Activated CD4-positive, alpha-beta T cell treated with anti-CD3 and anti-CD28 coated beads for 1 hour (primary cell): ENCODE measurements at places on chromosomes 1 and 21.

GRCh38 chr21:41217671-41218385 lies 49.9 kb downstream of the BACE2 start:
- no peak for DNase-seq

GRCh38 chr1:218926631-218927030 lies 247.0 kb upstream of the LYPLAL1 start:
- DNase-seq = no peak

DNA sequence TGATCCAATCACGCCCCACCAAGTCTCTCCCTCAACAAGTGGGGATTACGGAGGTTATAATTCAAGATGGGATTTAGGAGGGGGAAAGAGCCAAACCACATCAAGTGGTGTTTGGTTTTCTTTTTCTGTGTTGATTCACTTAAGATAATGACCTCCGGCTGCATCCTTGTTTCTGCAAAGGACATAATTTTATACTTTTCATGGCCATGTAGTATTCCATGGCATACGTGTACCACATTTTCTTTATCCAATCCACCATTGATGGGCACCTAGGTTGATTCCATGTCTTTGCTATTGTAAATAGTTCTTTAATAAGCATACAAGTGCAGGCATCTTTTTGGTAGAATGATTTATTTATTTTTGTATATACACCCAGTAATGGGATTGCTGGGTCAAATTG lies 162.5 kb upstream of the JUN start:
- DNase-seq = no peak

GRCh38 chr1:169115891-169116585 lies 9.5 kb downstream of the ATP1B1 start:
- DNase-seq = no peak

DNA sequence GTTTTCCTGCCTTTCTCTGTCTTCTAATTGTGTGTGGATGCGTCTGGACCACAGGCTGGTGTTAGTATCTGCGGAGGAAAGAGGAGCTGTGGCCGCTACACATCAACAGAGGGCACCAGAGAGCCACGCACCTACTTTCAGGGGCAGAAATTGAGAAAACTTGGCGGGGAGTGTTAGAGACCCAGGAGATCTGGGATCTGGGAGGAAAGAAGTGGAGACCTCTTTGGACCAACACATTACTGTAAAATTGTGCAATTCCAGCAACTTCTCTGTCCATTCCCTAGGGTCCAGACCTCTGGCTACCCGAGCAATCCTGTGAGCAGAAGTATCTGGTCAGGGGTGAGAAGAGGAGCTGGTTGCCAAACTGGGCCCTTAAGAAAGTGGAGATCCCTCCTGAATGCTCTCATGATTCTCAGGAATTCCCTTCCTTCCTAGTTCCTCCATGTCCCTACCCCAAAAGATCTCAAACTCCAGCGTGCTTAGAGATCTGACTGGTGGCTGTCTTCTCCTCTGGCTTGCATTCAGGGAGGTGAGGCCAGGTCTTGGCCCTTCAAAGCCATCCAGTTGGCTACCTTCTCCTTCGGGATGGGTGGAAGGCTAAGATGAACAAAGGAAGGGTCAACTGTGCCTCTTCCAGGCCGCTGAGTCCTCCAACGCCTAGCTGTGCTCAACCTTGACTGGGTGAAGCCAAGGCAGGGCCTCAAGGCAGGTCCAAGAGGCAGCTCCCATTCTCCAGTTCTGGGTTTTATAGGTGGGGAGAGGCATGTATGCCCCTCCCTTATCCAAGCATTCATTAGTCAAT lies 1.2 kb upstream of the KIRREL1 start:
- no peak for DNase-seq

- DNase-seq = no peak
These were observed 585.7 kb upstream of the CAMK1G start for GRCh38 chr1:208997726-208998312.
